ENCODE measurements at places on chromosomes 16 and 17. TPM values are rescaled to one million over a fixed set of nuclear protein-coding genes. Genes with fewer than 3 reads are reported as not detected.

DNA sequence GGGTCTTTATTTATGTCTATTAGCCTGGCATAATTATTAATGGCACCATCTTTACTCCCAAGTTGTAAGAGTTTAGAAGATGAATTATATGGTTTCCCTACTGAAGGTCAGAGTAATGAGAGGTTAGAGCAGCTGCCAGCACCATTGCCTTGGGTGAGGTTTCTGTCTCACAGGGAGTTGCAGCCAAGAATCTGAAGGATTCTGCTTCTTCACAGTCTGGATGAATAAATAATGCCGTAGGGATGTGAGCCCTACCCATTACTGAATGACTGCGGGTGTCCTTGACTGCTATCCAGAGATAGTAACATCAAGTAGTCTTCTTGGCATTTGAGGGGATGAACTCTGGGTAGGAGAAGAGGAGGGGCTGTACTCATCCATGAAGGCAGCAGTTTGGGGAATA lies 52.8 kb upstream of the SMIM36 start:
- no peak for DNase-seq
- no peak overlapping the region for H3K27ac ChIP-seq
- H3K4me1 ChIP-seq = no peaks in the 10 kb centered on the region
- H3K36me3 ChIP-seq = no peaks in the 10 kb centered on the region
- H3K4me3 ChIP-seq = no peak overlapping the region
- H3K27me3 ChIP-seq = no peaks in the 10 kb centered on the region

Gene TP53TG3
- total RNA-seq = not detected

Gene ATP1B2
- total RNA-seq = 1.4 TPM

Gene CRYM
- 14.0 TPM for total RNA-seq

- no peaks in the 10 kb centered on the region for H3K27me3 ChIP-seq
Measured at GRCh38 chr16:19210280-19210924, 42.4 kb downstream of the SYT17 start.

GRCh38 chr16:62711797-62712196 lies 675.6 kb upstream of the CDH8 start:
- H3K27me3 ChIP-seq = no peaks in the 10 kb centered on the region
- no peaks in the 10 kb centered on the region for H3K4me1 ChIP-seq
- no peak overlapping the region for H3K4me3 ChIP-seq
- H3K36me3 ChIP-seq = no peaks in the 10 kb centered on the region
- no peak for DNase-seq
- no peak overlapping the region for H3K27ac ChIP-seq

All from colonic mucosa (tissue), 4 donors.